ENCODE measurements at places on chromosomes 7 and 10. TPM values are rescaled to one million over a fixed set of nuclear protein-coding genes. Genes with fewer than 3 reads are reported as not detected.

- no peak for DNase-seq
Measured at GRCh38 chr10:68900427-68901104, 549 bp upstream of the DDX50 start.

GRCh38 chr7:93188870-93189634 is 37.2 kb downstream of the HEPACAM2 start:
- DNase-seq: no peak

The GPR141 gene
- total RNA-seq: not detected

The LBX1 gene
- not detected for total RNA-seq

- no peak for DNase-seq
Measured at GRCh38 chr7:159153511-159153910, 8.8 kb upstream of the VIPR2 start.

GRCh38 chr7:45162943-45163691 is 5.5 kb downstream of the RAMP3 start:
- DNase-seq: no peak

GRCh38 chr10:131645756-131646155 is 255.1 kb upstream of the PPP2R2D start:
- no peak for DNase-seq

DNA sequence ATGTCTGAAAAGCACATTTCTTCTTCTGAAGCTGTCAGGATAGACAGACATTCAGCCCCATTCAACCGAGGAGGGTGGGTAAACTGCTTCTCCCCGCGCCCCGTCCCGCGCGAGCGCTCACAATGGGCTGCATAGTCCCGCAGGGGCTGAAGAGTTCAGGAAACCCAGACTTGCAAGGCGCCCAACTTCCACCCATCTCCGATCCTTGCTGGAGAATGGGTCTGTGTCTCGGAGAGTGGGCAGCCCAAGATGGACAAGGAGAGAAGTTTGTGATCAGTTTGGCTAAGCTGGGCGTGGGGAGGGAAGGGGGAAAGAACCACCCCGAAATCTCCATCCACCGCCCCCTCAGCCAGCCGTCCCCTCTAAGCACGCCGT is 686 bp downstream of the AASS start:
- DNase-seq: peak; percentile 37

GRCh38 chr7:91465595-91466061 is 201.4 kb downstream of the FZD1 start:
- no peak for DNase-seq

- DNase-seq: peak; percentile 57
Measured at GRCh38 chr7:121831351-121831750, 41.6 kb upstream of the PTPRZ1 start.

DNA sequence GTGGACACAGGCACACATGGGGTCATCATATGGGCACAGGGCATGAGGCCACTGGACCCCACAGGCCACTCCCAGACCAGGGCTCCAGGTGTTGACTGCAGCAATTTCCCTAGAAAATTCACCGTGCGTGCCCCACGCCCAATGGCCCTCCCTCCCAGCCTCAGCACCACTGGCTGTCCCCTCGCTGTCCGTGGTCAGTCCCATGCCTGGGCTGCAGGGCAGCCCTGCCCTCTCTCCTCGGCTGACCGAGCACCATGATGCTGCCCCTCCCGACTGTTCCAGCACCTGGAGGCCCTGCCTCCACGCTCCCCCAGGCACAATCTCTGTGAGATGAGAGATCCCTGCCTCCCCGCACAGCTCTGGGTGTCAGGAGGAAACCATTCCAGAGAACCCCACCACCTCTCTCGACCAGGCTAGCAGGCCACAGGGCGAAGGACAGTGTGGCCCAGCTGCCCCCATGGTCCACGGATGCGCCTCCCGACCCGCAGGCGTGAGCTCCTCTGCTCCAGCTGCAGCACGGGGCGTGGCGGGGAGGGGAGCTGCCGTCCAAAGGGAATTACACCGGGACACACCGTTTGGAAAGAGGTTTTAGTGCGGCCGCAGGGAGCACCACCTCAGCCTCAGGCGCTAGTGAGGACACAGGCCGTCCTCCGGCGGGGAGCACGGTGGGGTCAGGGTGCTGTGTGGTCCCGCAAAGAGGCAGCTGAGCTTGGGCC is 12.6 kb downstream of the NUDT1 start:
- no peak for DNase-seq

DNA sequence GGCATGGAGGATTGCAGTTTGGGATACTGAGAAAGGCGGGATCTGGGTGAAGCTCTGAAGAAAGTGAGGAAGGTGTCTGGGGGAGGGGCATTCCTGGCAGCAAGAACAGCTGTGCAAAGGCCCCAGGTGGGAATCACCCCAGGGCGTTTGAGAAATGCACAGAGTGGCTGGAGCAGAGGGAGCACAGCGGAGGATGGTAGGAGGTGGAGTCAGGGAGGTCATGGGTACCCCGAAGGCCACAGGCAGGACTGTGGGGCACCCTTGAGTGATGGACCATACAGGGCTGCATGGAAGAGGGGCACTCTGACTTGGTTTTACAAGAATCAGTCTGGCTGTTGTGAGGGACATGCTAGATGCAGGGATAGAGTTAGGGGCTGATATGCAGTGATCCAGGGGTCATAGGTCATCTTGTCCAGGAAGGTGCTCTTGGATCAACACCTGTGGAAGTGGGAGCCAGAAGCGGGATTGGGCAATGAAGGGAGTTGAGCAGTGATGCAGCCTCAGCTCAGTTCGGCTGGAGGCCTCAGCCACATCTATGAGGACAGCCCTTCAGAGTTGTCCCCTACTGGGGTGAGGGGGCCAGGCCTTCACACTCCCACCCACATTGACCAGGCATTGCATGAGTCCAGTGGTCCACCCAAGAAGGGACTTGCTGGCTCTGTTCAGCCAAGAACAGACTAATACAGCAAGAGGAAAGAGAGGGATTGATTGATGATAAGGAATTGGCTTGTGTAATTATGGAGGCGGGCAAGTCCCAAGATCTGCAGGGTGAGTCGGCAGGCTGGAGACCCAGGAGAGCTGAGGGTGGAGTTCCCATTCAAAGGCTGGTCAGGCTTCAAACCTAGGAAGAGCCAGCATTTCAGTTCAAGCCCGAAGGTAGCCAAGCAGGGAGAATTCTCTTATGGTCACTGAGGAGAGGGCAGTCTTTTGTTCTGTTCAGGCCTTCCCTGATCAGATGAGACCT is 48.7 kb downstream of the TSPAN15 start:
- no peak for DNase-seq

DNA sequence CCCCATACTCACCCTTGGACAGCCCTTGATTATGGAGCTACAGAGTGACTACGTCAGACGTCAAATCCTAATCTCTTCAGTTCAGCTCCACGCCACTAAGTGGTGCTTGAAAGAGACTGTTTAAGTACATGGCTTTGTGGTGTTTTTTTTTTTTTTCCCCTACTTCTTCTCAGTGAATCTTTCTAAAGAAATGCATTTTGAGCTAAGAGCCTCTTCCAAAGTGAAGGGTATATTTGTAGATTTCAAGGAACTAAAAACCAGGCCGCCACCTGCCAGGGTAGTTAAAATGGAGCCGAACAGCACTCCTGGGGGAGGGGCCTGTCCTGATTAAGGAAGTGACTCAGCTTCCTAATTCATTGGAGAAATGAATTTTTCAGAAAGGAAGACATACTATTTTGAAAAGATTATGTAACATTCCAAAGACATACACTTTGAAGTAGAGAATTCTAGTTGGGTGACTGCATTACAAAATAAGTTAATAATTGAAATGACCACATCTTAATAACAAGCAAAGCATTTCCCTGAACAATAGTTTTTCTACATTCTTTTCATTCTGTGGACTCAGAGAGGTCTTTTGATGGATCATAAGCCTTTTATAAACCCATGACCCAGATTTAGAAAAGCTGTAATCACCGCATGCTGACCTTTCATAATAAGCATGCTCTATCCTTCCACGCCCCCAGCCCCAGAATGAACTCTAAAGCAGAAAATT is 20.6 kb upstream of the VPS41 start:
- DNase-seq: no peak

- DNase-seq: peak; percentile 51
Measured at GRCh38 chr10:126391192-126391885, 3.1 kb upstream of the ADAM12 start.

DNA sequence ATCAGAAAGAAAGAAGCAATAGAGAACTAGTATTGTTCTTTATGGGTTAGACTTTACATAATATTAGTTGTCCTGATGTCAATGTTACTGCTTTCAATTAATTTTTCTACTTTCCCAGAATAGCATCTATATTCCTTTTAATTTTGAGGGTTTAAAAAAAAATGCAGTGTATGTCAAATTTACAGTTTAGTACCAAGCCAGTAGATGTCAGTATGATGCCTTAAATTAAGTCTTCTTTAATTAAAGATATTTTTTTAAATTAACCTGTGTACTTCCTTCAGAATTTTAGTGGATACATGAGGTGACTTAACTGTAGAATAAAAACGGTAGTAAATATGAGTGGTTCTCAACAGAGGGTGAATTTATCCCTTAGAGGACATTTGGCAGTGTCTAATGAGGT is 35.2 kb upstream of the STOX1 start:
- DNase-seq: peak; percentile 7

DNA sequence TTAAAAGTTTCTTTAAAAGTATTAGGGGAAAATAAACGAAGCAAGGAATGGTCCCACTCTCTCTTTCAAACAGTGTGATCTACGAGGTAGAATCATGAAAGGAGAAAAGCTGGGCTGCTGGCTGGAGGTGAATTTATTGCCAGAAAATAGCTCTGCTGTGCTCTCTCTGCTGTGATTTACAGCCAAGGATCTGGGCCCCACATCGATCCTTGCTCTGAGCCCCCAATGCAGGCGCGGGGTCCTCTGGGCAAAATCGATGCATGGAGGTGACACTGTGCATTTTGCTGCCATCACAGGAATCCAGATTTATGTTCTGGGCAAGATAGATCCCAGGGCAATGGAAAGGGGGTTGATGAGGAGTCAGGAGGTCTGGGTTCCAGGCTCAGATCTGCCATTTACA is 91.0 kb upstream of the GPR26 start:
- DNase-seq: no peak

DNA sequence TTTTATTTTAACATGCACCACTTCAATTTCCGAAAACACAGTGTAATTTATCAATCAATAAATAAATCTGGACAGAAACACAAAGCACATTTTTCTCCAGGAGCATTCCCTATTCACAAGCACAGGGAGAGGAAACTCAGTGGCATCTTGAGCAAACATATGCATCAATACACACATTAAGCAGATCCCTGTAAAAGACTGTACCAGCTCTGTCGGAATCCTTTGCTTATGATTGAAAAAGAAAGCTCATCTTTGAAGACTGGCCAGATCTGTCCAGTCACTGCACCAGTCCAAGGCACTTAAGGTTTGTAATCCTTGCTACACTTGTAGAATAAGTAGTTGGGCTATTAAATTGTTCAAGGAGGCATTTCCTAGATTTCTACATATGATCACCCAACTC is 343.9 kb downstream of the BMPER start:
- no peak for DNase-seq

DNA sequence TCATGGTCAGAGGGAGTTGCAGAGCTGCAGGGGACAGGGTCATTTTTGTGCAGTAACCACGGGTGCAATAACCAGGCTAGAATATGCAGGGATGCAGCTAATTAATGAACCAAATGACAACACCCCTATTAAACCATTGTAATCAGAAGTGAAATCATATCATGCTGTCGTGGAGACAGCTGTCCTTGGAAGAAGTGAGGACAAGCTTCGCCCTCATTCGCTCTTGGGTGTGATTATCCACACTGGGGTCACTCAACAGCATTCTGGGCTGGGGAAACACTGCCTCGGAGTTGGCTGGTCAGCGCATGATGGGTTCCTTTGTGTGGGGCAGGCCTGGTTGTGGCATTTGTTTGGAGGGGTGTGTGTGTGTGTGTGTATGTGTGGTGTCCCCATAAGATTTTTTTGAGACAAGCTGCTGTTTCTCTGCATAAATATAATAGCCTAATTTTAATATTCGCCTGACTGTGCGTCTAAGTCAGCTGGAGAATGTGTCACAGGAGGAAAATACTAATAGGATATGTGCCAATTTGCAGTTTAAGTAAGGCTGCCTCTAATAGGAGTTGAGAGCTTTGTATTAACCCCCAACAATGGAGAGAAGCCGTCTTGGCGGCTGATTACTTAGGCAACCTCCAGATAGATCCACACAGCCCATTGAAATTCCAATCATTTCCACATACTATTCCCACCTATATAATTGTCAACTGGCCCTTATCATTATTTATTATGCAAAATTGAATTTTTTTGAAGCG is 149.4 kb downstream of the DNAJB6 start:
- DNase-seq: no peak

- peak; percentile 6 for DNase-seq
Measured at GRCh38 chr7:57403601-57404342, 46.2 kb upstream of the ZNF716 start.

The GPRIN2 gene
- total RNA-seq: not detected

The PTPN20 gene
- 2.1 TPM for total RNA-seq

- peak; percentile 4 for DNase-seq
Measured at GRCh38 chr7:96361116-96361857, 39.4 kb upstream of the SLC25A13 start.

The NRAP gene
- total RNA-seq: not detected

DNA sequence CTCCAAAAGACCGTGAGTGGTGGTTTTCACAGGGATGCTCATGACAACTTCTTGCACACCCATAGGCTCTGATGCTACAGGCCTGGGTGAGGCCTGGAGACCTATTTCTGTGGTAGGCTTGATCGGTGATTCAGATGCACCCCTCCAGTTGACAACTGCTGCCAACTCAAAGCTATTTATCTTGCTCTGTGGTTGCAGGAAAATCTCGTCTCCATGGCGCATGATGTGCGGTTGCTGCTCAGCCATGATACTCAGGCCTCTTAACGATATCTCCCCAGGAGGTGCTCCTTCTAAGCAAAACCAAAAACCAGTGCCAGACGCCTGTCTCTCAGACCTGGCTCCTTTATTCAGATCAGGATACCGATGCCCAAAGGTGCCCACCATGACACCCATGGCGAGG is 31.4 kb downstream of the C10orf90 start:
- DNase-seq: no peak

The TMEM229A gene
- total RNA-seq: not detected

The GHRHR gene
- total RNA-seq: not detected

DNA sequence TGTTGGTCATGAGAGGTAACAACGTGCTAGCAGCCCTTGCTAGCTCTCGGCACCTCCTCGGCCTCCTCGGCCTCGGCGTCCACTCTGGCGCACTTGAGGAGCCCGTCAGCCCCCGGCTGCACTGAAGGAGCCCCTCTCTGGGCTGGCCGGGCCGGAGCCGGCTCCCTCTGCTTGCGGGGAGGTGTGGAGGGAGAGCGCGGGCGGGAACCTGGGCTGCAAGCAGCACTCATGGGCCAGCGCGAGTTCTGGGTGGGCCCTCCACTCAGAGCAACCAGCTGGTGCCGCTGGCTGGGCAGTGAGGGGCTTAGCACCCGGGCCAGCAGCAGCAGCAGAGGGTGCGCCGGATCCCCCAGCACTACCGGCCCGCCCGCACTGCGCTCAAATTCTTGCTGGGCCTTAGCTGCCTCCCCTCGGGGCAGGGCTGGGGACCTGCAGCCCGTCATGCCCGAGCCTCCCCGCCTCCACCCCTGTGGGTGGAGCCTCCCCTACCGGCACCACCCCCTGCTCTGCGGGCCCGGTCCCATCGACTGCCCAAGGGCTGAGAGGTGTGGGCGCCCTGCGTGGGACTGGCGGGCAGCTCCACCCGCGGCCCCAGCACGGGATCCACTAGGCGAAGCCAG is 96.1 kb downstream of the PAXIP1 start:
- no peak for DNase-seq

GRCh38 chr7:82598958-82599357 is 155.4 kb upstream of the CACNA2D1 start:
- no peak for DNase-seq

The AGMO gene
- total RNA-seq: 1.1 TPM

GRCh38 chr7:102849538-102849937 is 63.3 kb upstream of the LRRC17 start:
- DNase-seq: no peak

The ASB10 gene
- not detected for total RNA-seq

The H2BK1 gene
- total RNA-seq: not detected

The SPDYE1 gene
- total RNA-seq: not detected

- no peak for DNase-seq
Measured at GRCh38 chr7:80244206-80244916, 109.7 kb downstream of the GNAI1 start.
